Hypothalamus (tissue), 51 donors: ENCODE measurements at places on chromosomes 2 and 18.

DNA sequence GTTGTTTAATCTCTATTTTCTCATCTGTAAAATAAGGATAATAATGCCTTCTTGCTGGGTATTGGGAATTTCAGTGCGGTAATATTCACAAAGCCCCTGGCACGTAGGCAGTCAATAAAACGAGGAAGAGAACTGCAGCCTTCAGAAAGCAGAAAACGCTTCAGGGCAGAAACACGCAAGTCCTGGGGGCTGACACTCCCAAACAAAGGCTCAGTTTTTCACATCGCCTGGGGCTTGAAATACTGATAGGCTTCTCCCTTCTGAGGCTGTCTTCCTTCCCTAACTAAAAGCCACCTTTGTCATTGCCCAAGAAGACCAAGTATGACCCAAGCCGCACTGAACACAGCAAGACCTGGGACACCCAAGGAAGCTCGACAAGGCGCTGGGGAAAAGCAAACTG, 32.4 kb downstream of the TMEM177 start:
- no peak for DNase-seq

GRCh38 chr2:169819106-169819505, 5.6 kb downstream of the METTL5 start:
- DNase-seq = no peak

- DNase-seq = no peak
Observed at GRCh38 chr2:75033516-75033915, 75.1 kb downstream of the POLE4 start.

DNA sequence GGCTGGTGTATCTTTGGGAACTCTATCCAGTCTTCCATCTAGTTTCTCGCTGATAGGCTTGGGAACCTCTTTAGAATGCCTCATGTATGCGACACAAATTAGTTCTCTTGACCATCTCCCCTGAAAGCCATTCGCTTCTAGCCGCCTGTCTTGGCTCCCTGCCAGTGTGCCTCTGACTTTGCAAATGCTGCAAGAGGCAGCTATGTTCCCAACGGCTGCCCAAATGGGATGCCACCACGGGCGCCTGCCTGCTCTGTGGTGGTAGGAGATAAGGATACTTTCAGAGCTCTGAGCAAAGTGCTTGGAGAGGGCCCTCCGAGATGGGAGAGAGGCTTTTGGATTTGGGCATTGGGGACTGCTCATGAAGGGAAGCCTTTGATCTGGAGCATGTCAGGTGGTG, 77.7 kb upstream of the IGFBP5 start:
- no peak for DNase-seq

GRCh38 chr2:122100756-122101155, 345.3 kb downstream of the TSN start:
- no peak for DNase-seq

GRCh38 chr2:168254158-168254935, 7.0 kb upstream of the STK39 start:
- DNase-seq = no peak

DNA sequence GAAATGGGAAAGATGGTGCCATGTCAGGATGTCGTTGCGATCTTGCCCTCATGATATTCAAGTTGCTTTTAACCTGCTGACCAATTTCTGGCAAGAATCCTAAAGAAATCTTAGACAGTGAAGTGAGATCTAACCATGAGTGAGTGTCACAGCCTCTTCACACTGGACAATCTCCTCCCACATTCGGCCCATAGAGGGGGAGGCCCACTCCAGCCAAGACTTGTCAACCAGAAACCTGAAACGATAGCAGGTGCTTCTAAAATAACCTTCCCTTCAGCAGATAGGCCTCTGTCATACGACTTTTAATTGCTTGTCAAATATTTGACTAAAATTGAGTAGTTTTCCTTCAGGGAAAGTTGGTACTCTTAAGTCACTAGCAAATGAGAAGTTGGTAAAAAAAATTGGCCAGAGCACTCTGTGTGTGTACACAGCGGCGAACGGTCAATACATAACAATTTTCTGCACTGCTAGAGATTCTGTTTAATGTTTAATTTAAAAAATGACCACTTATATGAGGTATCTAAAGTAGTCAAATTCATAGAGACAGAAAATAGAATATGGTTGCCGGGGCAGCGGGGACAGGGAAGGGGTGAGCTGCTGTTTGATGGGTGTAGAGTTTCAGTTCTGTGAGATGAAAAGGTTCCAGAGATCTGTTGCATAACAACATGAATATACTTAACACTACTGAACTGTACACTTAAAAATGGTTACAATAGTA, 110.2 kb downstream of the VAPA start:
- no peak for DNase-seq

DNA sequence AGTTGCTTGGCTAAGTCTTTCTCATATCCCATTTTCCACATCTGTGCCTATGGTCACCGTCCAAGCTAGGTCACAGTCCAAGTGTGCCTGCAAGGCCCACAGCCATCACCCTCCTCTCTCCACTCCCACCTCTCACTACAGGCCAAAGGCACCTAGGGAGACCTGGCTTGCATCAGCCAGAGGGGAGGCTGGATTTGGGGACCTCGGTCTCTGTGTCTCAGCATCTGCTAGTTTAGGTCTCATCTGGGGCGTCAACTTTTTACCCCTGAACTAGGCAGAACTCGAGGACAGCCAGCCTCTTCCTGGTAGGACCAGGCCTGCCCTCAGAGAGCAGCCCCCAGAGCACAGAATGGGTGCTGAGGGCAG, 217.1 kb downstream of the DYSF start:
- no peak for DNase-seq

DNA sequence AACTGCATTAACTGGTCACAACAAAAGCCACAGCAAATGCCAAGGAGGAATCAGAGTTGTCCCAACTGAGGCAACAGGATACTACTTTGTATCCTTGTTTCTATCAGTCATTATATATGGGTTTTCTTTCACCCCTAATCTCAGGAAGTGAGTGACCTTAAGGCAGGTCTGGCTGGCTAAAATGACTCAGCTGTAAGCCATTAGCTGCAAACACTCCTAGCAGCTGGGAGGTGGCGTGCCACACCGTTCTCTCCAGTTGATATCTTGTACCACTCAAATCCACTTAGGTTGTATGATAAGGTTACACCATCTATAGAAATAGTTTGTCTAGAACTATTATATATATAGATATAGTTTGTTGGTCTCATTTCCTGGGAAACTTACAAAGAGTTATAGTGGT, 171.1 kb upstream of the MC4R start:
- no peak for DNase-seq

DNA sequence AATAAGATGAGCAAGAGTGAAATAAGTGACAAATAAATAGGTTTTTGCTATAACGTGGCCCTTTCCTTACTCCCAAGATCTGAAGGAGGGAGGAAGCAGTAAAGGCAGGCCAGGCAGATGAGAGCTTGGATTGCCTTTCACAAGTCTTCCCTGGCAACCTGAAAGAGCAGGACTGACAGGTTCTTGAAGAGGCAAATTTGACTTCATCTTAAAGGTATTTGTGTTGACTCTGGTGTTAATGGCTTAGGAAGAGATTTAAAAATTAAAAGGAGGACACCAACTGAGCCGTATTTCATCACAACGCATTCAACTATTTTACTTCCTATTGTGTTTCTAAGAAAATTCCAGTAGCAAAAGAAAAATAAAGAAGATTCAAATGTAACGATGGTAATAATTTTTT, 3.2 kb downstream of the STRN start:
- no peak for DNase-seq

DNA sequence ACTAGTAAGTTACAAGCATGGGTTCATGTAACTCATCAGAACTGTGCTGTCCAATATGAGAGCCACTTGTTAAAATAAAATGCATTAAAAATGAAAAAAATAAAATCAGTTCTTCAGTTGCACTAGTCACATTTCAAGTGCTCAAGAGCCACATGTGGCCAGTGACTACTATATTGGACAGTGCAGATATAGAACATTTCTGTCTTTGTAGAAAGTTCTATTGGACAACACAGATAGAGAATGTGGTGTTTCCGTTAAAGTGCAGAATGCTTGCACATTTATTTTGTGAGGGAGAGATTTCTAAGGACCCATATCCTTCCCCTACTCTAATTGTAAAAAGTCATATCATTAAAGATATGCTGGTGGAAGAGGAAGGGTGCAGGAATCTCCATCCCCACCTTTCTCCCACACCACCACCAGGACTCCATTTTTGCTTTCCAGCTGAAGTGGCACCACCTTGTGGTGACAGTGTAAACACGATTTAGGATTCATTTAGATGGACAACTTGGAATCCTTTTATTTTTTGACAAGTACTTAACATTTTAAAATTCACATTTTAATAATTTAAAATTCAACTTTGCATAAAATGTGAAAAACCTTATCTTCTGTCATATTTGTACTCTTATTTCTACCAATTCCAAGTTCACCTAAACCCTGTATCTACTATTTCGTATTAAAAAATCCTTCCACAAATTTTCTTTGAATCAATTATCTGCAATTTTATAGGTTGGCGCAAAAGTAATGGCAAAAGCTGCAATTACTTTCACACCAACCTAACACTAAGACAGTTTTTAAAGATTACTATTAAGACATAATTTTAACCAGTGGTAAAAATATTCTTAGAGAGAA, 9.4 kb upstream of the CD302 start:
- DNase-seq = no peak

- DNase-seq = no peak
Observed at GRCh38 chr2:70360661-70361270, 58.9 kb upstream of the FAM136A start.

DNA sequence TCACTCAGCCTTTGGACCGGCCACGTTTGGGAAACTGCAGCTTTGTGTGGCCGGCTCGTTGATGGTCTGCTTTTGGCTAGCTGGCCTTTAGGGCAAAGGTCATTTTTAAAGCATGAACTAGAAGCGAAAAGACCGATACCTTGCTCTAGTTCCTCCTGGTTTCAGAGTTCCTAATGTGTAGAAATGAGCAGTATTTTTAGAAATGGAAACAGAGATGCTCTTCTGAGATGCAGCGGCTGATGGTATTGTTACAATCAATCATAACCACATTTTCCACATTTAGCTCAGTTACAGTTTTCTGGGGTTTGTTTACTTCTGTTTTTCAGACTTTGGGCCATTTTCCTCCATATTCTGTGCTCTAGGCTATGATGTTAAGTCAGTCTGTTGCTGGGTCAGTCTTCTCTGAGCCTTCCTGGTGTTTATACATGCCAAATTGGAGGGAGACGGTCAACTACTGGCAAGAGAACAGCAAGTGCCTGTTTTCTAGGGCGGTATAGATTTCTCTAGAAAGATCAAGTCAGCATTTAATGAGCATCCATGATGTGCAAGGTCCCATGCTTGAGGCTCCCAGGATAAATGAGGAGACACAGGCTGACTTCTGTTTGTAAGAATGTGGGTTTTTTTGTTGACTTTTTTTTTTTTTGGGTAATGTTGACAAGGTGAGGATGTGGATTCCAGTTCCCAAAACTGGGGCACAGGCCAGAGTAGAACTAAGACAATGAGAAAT, 28.0 kb downstream of the RNF144A start:
- DNase-seq = no peak

GRCh38 chr2:218569038-218569431, 396 bp downstream of the CNOT9 start:
- no peak for DNase-seq

GRCh38 chr2:240596491-240596931, 10.0 kb downstream of the CAPN10 start:
- peak; percentile 49 for DNase-seq

DNA sequence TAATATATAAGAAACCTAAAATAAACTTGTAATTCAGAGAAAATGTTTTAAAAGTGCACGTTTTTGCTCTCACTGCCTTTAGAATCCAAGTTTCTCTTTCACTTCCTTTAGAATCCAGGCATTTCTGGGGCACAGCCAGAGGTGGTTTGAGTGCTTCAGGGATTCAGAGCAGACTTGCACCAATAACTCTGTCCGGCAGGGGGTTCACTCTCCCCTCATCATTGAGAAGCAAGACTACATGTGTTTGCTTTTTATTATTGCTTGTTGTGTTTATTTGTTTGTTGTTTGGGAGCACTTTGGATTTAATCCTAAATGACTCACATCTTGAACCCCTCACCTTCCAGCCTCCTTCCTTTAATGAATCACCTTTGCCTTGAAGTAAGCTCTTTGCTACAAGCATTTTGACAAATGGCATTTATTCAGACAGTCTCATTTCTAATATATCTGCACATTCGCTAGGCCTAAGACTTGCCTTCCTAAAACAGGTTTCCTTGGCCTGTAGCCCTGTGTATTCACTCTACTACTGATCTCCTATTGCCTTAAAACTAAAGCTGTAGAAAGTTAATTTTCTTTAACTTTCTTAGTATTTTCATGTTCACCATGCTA, 233.5 kb upstream of the ATP5MC3 start:
- DNase-seq = no peak

DNA sequence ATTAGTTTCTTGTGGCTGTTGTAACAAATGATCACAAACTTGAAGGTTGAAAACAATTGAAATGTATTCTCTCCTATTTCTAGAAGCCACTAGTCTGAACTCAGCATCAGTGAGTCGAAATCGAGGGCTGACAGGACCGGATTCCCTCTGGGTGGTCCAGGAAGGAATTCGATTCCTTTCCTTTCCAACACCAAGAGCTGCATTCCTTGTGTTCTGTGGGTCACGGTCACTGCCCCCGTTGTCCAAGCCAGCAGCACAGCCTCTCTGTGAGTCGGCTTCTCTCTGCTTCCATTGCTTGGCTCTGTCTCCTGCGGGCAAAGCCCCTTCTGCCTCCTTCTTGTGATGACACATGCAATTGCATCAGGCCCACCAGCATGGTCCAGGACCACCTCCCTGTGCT, 67.3 kb downstream of the SMIM21 start:
- no peak for DNase-seq
